IMR-90 (cell line): ENCODE measurements at places on chromosomes 7 and 10. TPM values are rescaled to one million over a fixed set of nuclear protein-coding genes. Genes with fewer than 3 reads are reported as not detected.

Gene ANKRD1
- 7.4 and 8.0 TPM in 2 replicates for polyA plus RNA-seq

Gene PTEN
- 12.0 and 14.5 TPM in 2 replicates for polyA plus RNA-seq

- DNase-seq: no peak
Measured at GRCh38 chr7:44188480-44189225, 586 bp downstream of the GCK start.

- DNase-seq: peak; percentile 11
Measured at GRCh38 chr7:156898938-156899337, 6.0 kb upstream of the LMBR1 start.

DNA sequence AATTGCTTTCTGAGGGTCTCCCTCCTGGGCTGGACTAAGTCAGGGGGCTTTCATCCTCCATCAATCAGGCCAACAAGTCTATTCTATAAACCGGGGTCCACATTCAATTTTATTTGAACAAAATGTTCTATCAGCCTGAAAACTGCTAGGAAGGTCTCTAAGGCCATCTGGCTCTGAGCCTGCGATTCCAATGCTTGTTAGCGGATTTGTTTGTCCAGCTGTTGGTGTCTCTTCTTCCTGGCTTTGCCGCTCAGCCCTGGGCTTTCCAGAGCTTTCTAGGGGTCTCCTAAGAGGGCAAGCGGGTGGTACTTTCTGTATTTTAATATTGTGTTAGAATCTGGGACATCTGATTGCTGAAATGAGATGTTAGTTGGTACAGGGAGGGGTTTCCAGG lies 136.7 kb downstream of the VIPR2 start:
- no peak for DNase-seq

DNA sequence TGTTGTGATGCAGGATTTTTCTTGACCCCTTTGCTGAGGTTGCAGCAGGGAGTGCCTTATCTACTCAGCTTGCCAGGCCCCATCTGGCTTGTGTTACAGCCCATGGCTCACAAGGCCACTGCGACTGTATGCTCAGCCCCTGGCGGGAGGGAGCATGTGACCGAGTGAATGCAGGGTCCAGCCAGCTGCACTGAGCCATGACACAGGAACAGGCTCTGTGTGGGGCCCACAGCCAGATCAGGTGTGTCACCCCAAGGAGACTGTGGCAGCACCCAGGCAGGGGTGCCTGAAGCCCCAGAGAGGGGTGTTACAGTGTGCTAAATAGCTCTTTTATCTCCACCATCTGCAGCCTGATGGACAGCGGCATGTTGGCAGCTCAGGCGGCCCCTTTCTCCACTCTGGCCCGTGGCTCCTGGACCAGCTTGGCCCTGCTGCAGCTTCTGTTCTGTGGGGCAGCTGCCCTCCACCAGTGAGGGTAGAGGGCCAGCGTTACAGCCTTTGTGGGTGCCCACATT lies 2.6 kb upstream of the PCBD1 start:
- DNase-seq: no peak

- no peak for DNase-seq
Measured at GRCh38 chr10:84412482-84412881, 84.1 kb downstream of the CCSER2 start.

DNA sequence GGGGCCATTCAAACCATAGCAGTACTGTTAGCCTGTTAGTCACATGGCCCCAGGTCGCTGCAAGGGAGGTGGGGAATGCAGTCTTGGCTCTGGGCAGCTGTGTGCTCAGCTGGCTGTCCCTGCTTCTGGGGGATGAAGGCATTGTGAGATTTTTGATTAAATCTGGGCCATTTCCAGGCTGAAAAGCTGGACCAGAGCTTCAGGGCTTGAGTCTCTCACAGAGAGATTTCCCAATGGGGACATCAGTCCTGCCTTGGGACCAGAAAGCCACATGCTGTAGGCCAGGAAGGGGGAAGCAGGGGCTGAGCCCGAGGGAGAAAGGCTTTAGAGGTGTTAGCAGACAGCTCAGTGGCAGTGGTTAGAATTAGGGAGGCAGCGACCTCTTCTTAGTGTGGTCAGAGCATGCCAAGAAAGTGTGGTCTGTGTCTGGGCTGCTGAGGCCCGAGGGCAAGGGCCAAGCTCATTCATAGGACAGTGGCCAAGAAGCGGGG lies 33.6 kb downstream of the PALD1 start:
- peak; percentile 23 for DNase-seq

DNA sequence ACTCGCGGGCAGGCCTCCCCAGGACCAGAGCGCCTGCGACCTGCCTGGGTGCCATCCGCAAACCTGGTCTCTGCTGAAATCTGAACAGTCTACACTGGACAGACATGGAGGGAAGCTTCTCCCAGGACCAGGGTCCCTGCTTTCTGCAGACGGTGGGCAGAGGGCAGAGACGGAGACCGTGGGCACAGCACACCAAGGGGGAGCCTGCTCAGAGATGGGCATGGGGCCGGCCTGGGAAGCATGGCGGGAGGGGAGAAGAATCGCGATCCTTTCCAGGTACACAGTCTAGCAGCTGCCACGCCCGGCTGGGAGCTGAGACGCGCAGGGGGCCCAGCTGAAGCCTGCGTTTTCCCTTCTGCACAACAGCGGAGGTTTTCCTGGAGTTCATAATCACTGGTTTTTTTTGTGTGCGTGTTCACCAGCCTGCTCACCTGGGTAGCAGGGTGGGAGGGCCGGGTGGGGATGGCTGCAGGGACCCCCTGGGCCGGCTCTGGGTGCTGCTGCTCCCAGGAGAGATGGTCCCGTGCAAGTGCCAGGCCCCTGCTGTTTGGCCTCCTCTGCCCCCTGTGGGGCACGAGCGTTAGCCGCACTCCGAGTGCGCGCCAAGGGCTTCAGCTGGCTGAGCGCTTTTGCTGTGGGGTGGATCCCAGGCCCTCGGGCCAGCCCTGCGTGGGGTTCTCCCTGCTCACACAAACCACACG lies 448.8 kb downstream of the DNAJB6 start:
- DNase-seq: no peak

DNA sequence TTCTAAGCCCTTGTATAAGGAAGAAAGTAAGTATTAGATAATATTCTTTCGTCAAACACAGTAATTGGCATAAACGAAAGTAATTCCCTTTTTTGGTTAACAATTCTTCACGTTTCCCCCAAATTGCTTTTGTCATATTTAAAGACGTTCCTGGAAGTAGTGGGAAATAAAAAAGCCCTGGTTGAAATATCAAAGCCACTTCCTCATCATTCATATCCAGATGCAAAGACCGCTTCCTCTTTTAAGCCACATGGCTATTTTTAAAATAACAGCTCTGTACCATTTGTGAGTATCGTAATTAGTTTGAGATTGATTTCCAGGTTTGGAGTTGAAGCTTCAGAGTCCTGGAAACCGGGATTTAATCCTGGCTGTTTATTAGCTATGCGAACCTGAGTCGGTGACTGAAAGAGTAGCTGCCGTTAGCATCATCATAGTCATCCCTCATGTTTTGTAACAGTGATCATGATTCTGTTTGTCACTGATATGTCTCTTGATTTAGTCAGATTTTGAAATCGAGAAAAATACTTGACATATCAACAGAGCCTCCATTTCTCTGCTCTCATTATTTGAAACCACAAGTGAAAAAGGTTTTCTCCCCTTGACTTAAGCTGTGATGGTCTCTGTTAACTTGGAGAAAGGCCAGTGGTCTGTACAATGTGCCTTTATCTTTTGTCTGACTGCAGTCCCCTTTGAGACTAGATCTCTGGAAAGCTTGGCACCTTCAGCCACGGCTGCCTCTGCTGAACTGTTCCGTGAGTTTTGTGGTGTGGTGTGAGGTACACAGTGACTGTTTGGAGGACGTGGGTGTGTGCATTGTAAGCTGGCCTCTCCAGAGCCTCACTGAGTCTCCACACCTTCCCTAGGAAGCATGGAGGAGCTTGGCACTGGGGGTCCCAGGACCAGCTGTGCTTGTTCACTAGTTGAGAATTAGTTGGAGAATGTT lies 18.1 kb downstream of the OPTN start:
- no peak for DNase-seq

DNA sequence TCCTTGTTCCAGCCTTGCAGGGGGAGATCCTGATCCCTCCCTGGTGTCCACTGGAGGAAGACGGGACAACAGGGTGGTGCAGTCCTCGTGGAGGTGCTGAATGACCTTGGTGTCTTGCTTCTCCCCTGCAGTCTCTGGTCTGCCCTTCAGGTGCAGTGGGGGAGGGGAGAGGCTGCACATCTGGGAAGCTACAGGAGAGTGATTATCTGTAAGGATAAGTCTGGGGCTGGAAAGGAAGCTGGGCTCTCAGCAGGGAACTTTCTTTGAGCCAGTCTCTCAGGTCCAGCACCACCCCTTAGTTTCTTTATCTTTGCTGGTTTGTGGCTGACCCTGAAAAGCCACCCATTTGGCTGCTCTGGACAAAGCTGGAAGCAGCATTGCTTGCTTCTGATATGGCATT lies 275.6 kb downstream of the CCSER2 start:
- no peak for DNase-seq

GRCh38 chr10:81866753-81867152 lies 8.2 kb upstream of the NRG3 start:
- no peak for DNase-seq

- DNase-seq: peak; percentile 87
Measured at GRCh38 chr10:33334805-33335550, 511 bp upstream of the NRP1 start.

DNA sequence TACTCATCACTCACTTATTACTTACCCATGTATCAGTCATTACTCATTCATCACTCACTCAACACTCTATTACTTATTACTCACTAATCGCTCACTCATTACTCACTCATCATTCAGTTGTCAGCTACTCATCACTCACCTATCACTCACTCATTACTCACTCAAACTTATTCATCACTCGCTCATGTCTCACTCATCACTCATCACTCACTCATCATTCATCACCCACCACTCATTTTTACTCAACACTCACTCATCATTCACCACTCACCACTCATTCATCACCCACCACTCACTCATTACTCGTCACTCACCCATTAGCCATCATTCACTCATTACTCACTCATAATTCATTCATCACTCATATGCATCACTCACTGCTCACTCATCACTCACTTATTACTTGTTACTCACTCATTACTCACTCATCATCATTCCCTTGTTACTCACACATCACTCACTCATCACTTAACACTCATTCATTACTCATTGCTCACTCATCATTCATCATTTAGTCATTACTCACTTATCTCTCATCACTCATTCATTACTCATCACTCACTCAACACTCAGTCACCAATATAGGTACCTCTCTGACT lies 237.9 kb downstream of the ADARB2 start:
- DNase-seq: no peak

- no peak for DNase-seq
Measured at GRCh38 chr7:132751244-132751647, 175.0 kb upstream of the PLXNA4 start.

DNA sequence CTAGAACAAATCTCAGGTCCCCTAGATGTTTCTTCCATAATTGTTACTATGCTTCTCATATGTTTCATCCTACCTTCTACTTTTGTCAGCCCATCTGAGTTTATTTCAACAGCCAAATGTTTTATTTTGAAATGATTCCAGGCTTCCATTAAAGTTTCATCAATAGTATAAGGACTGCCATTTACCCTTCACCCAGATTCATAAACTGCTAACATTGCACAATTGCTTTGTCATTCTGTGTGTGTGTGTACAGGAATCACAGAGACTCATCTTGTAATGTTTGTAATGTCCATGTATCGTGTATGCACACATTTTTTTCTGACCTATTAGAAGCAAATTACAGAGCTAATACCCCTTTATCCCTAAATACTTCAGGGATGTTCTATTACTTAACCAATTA lies 25.5 kb downstream of the MMRN2 start:
- DNase-seq: peak; percentile 77

GRCh38 chr7:114539575-114539974 lies 125.0 kb downstream of the FOXP2 start:
- peak; percentile 35 for DNase-seq

GRCh38 chr7:51233374-51233773 lies 83.2 kb downstream of the COBL start:
- DNase-seq: no peak

GRCh38 chr7:16644157-16644556 lies 1.4 kb downstream of the ANKMY2 start:
- no peak for DNase-seq

DNA sequence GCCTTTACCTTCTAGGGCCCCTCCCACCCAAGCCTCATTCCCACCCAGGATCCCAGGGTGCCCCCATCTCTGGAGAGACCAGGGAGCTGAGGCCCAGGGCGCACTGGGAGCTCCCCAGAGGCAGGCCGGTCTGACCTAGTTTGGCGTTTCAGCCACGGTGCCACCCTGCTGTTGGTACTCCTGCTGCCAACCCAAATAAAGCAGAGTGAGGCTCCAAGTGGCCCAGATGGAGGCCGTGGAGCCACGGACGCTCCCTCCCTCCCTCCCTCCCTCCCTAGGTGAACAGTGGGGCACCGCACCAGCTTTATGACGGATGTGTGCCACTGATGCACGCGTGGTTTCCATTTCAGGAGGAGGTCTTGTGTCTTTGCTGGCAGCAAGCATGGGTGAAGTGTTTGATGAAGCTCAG lies 1.8 kb downstream of the INPP5A start:
- no peak for DNase-seq

DNA sequence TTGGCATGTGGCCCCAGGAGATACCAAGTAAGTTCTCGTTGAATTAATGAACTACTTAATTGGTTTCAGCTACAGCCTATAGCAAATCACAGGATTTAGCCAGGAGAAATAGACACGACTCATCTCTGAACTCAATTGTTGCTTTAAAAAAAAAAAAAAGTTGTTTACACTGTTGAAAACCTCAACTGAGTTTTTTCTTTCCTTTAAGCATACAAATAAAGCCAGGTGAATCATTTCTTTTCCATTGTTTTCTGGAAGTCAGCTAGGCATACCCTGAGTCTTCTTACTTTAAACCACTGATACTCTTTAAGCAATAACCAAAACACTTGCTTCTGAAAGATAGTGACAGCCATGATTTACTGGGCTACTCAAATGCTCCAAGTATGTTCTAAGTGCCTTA lies 755 bp downstream of the FRMPD2 start:
- DNase-seq: no peak

DNA sequence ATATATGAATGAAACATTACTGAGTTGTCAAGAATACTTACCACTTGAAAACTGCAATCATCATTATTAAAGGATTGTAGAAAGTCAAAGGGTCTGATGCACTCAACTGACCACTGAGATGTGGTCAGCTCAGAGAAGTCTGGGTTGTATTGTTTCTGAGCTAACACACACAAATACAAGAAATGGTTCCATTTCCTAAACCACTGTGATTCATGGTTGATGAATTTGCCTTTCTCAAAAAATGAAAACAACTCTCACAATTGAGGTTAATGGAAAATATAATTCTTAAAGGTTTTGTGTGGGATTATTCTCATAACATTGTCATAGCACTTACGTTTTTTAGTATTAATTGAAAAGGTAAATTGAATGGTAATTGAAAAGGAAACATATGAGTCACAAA lies 45.6 kb upstream of the TAS2R16 start:
- DNase-seq: no peak
